ENCODE measurements at places on chromosomes 12 and 14.
A peak's percentile ranks its signal among the peaks of the same experiment; 100 is the strongest.

DNA sequence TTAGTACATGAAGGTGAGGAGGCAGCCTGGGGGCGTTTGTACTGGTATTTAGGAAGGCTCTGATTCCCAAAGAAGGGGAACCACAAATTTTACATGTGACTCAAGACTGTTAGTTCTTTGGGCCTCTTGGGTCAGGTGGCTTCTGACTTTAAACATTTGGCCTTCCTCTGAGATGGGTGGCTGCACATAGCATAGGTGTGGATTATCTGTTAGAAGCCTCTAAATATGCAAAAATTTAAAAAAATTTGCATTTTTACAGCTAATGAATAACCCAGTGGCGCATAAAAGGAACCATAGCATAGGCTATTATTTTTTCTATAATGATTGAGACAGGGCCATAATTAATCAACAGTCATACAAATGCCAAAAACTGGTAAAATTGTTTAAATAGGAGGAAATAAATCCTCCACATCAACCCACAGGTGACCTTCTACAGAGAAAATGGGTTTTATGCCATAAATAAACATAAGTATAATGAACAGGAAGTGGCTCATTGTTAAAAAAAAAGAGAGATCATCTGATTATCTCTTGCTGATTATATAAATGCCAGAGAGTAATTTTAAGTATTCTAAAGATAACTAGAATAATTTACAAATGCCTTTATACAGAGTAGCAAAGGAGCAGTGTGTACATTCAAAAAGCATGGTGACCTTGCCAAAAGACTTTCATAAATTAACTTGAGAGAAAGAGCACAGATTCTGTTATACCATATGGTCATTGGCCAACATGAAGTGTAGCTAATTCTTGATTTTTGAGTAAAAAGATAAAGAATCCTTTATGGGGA is 284.2 kb upstream of the ATP2B1 start:
- no peak for DNase-seq

GRCh38 chr12:85659754-85660530 is 176.3 kb downstream of the RASSF9 start:
- no peak for DNase-seq

GRCh38 chr12:100248886-100249285 is 18.0 kb downstream of the DEPDC4 start:
- no peak for DNase-seq

GRCh38 chr14:99262977-99263448 is 9.0 kb downstream of the BCL11B start:
- peak; percentile 14 for DNase-seq

DNA sequence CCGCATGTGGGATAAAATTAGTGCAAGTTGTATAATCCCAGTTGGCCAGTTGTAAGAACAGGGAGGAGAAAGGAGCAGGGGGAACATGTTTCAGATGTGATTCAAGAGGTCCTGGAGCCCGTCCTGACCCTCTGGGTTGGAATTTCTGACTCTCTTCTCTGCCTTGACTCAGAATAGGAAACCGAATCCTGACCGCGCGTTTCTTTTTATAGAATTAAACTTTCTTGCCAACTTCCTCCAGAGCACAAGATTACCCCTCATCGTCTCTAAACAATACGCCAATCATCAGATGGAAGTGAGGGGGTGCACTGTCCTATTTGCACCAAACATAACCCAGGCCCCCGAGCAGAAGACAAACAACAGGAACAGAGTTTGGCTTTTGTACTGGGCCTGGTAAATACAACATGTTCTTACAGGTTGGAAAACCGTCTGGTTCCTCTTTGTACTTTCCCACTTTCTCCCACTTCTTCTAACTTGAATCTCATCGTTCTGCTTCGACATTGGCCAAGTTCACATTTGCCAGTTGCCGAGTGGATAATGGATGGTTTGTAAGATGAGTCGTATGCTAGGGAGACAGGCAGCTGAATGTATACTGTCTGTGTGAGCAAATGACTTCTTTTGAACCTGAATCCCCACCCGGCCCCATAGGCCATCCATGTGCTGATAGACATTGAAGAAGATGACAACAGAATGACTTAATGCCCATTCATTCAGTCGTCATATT is 42.6 kb upstream of the MED13L start:
- DNase-seq, result peak; percentile 62
